ENCODE measurements at places on chromosomes 3 and 15.

GRCh38 chr3:117486719-117487716, 777.4 kb downstream of the TUSC7 start:
- no peak for DNase-seq

DNA sequence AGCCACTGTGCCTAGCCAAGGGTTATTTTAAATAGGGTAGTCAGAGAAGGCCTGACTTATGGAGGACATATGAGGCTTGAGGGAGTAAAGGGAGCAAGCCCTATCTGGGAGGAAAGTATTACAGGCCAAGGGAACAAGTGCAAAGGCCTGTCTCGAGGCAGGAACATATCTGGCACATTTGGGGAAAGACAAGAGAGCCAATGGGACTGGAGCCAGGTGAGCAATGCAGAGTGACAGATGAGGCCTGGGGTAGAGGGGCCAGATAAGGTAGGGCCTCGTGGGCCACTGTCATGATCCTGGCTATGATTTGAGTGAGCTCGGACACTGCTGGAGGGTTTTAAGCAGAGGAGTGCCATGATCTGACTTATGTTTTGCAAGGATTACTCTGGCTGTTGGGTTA, 43.8 kb downstream of the DCP1A start:
- DNase-seq = no peak

DNA sequence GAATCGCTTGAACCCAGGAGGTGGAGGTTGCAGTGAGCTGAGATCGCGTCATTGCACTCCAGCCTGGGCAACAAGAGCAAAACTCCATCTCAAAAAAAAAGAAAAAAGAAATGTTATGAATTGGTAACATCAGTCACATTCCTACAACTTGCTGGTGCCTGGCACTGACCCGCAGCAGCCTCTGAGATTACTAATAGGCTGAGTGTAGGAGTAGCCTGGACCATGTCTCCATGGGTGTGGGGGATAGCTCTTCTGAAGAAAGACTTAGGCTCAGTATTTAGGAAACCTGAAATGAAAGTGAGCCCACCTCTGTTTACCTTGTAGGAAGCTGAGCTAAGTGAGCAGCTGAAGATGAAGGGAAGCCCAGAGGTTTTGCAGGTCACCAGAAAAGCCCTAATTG, 148.3 kb downstream of the LRRC28 start:
- DNase-seq = no peak

DNA sequence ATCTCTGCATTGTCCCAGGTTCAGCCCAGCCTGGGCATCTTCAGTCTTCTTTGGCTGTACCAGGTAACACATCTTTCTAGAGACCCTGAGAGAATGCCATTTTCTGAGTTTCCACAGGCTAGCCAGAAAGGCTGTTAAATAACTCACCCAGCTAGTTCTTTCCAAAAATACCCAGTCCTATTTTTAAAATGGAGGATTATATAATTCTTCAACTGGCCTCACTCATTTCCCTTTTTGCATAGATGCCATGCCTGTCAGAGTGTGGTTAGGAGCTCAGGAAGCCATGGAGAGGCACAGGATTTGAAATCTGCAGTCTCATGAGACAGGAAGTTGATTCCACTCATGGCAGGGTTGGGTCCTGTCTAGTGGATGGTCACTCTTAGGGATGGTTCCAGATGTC, 39.8 kb downstream of the CEMIP start:
- no peak for DNase-seq

DNA sequence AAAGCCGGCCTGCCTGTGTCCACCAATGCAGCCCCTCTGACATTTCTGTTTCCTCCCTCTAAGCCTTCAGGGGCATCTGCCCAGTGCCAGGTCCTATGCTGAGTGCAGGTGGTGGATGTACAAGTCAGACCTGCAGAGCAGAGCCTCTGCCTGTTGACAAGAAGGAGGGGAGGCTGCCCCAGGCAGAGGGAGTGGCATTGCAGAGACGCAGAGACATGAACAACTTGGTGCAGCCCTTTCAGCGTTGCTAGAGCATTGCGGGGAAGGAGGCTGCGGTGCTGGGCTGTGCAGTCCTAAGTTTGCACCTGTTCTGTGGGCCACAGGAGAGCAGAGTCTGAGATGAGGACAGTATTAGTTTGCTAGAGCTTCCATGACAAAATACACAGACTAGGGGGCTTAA, 65.2 kb downstream of the LSM3 start:
- no peak for DNase-seq

GRCh38 chr15:57144448-57144847, 226.0 kb downstream of the TCF12 start:
- no peak for DNase-seq

- no peak for DNase-seq
Measured at GRCh38 chr3:140162551-140162950, 227.6 kb downstream of the CLSTN2 start.

GRCh38 chr3:147619921-147620560, 210.9 kb downstream of the ZIC1 start:
- DNase-seq = peak; percentile 15

DNA sequence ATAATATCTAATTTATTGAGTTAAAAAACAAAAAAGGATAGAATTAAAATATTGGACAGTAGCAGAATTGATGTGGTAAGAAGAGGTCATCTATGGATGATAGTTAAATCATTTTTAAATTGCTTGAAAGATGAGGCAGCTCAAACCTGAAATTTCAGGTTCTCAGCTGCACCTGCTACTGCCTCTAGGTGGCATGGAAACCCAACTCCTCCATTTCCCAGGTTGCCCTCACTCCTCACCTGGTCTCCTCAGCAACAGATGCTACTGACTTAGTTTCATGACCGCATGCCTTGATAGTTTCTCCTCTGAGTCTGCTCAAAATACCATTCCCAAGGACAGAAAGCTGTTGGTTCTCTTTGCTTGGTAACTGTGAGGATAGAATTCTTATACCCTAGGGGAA, 148.1 kb downstream of the ABHD5 start:
- DNase-seq = no peak

- peak; percentile 91 for DNase-seq
Measured at GRCh38 chr3:187739561-187740332, 5.5 kb downstream of the BCL6 start.

- no peak for DNase-seq
Measured at GRCh38 chr15:30043211-30043655, 39.5 kb upstream of the GOLGA8J start.

DNA sequence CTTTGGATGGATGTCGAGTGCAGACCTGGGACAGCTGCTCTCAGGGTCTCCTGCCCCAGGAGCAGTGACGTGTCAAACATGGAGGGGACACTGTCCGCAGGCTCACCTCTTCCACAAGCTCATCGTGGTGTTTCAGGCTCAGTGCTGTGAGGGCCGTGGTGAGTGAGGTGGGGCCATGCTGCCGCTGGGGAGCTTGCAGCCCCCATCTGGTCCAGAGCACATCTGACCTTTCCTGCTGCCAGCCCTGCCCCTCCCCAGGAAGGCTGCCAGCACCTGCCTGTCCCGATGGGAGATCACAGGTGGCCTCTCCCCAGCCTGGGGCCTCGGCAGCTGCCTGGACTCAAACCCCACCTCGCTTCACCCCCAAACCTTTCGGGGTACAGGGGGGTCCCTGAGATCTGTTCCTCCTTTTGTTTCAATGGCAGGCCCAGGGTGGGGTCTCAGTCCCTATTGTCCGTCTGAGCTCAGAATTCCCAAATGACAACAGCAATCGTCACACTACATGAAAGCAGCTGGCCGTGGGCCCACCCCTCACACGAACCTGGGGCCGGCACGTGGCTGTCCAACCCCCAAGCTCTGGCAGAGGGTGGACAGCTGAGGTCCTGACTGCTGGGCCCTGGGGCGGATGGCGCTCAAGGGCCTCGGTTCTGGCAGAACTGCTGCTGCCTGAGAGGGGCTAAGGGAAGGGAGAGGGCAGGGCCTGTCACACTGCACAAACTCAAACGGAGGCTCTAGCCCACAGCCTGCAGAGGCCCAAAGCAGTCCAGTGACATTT, 65.0 kb upstream of the RPL32 start:
- no peak for DNase-seq

DNA sequence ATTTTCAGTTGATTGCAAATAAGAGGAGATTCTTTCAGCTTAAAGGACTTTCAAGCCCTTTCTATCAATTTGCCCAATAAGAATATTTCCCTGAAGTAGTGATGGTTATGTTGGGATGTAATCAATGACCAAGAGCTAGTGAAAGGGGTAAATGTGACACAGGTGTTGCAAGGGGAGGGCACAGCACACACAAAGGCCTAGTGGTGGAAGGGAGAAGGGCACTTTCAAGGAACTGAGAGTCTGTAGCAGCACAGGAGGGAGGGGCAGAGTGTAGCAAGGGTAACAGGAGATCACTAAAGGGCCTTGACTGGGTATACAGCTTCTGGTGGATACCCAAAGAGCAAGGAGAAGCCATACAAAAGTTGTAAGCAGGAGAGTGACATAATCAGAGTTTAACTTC, 217.8 kb upstream of the ARHGEF26 start:
- no peak for DNase-seq

DNA sequence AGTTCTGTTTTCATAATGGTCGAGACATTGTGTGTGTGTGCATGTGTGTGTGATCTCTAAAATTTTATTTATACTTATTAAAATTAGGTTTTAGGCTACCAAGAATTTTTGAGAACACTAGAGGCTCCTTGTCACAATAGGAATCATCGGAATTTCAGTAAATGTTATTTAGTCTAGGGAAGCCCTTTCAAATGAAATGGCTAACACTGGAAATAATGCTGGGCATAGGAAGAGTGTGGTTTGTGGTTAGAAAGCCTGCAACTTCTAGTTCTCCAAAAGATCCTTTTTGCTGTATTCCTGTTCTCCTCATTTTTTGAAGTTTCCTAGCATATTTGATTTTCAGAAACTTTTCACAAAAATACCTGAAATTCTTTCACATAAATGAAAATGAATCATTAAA, 92.5 kb upstream of the MBNL1 start:
- peak; percentile 68 for DNase-seq

- no peak for DNase-seq
Measured at GRCh38 chr15:61141497-61142125, 87.5 kb downstream of the RORA start.

DNA sequence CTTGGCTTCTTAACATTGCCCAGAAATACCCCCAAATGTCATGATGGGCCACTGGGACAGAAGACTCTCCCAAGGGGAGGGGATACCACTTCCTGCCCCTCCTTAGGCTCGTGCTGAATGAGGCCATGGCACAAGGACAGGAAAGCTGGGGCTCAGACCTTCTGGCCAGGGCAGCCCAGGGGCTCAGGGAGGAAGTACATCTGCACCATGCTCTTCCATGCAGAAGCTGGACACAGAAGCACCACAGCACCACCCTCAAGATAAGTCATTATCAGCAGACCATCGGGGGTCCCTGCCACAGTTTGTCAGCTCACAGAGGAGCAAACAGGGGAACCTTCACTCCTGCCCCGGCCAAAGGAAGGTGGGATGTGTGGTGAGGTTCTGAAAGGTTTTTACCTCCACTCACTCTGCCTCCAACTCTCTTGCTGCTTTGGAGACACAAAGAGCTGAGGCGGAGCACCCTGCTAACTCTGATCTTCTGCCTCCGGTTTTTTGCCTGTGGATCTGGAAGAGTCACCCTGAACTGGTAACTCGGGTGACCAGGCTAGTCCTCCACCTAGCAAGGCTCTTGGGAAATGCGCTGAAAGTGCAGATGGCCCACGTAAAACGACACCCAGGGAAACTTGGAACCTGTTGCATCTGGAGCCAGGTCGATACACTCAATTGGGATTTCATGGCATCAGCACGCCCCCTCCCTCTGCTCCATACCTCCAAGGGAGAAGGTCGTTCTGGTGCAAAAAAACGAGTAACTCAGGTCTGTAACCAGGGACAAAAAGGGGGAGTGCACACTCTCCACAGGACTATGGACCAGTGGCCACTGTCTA, 8.3 kb downstream of the BMF start:
- no peak for DNase-seq

- no peak for DNase-seq
Measured at GRCh38 chr3:72279068-72279604, 494.2 kb upstream of the PROK2 start.

- no peak for DNase-seq
Measured at GRCh38 chr3:100482176-100482575, 10.2 kb upstream of the TMEM45A start.

GRCh38 chr3:128483657-128484403, 9.2 kb downstream of the GATA2 start:
- no peak for DNase-seq

DNA sequence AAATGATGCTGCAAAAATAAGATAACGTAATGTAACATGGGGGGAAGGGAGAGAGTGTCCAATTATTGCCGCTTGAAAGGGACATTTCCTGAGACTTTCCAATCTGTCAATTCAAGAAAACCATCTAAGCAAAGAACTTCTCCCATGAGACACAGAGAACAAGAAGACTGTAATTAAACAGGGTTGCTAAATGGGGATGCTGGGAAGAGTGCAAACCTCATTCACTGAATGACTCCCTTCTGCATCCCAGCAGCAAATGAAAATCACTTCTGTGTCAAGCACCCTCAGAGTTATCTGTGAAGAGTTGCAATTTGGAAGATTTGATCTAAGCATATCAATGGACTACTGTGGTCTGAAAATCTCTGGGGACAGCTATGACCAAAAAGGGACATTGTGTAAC, 3.6 kb downstream of the RFT1 start:
- no peak for DNase-seq

GRCh38 chr3:124779751-124780191, 49.5 kb downstream of the UMPS start:
- no peak for DNase-seq

GRCh38 chr3:11136116-11136515, 18.2 kb upstream of the HRH1 start:
- DNase-seq = peak; percentile 49

DNA sequence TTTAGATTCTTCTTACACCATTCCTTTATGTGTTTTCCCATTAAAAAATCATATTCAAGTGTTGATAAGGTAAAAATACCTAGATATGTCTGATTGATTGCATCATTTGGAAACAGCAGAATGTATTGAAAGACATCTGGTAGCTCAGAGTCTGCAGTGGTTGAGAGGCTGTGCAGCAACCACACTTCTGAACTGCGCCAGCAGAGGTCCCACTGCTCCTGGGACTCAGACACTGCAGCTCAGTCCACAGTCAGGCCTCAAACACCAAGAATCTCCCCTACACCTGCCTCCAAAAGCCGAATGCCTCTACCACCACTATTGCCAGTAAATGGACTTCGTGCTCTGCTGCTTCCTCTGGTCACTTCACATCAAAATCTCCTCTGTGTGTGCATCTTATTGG, 176.9 kb upstream of the LMCD1 start:
- DNase-seq = peak; percentile 28

DNA sequence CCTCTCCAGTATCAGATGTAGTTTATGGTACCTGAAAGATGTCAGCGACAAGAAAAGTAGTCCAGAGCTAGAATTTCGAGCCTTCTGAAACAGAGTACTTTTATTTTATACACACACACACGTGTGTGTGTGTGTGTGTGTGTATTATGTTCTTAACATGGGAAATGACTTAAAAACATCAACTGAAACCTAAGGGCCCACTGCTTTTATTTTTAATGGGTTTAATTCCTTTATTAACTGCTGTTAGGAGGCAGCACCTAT, 1.9 kb downstream of the TCF12 start:
- no peak for DNase-seq

- no peak for DNase-seq
Measured at GRCh38 chr3:127259882-127260281, 28.0 kb downstream of the PRR20G start.

DNA sequence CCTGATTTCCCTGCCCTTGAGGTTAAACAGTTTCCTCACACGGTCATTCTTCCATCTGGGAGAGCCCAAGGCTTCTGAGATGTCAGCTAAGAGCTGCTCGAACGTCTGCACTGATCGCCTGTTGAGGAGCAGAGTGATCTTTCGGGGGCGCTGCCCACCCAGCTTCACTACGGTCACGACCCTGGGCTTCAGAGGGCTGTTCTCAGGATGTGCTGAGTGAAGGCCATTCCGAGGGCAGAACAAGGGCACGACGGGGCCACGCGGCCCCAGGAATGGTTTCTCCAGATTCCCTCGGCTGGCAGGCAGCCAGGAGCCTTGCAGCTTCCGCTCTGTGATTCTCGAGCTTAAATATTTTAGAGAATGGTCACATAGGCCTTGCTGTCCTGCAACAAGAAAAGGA, 25.7 kb downstream of the DCLK3 start:
- no peak for DNase-seq

All from LHCN-M2 (cell line).